ENCODE measurements at places on chromosomes 3 and 15.

DNA sequence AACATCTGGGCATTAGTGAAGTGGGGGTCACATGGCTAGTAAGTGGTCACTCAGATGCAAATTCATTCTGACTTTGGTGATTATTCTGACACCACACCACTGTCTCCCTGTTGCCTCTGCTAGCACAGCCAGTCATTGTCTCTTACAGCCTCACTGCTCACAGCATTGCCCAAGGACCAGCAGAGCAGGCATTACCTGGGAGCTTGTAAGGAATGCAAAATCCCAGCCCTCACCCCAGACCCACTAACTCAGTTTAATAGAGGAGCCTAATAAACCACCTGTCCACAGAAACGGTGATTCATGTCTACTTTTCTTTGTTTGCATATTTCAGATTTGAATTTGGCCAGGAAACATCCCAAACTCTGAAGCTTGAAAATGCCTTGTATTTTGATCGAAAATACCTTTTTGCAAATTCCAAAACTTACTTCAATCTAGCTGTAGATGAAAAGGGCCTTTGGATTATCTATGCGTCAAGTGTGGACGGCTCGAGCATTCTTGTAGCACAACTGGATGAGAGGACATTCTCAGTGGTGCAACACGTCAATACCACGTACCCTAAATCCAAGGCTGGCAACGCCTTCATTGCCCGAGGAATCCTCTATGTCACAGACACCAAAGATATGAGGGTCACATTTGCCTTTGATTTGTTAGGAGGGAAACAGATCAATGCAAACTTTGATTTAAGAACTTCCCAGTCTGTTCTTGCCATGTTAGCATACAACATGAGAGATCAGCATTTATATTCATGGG lies 62.7 kb downstream of the GLDN start:
- DNase-seq: peak; percentile 23
- H3K27me3 ChIP-seq: peaks cover 42% of the 10 kb centered on the region
- H3K4me3 ChIP-seq: no peak overlapping the region
- no peaks in the 10 kb centered on the region for H3K4me1 ChIP-seq
- H3K36me3 ChIP-seq: no peaks in the 10 kb centered on the region
- no peak overlapping the region for H3K27ac ChIP-seq

GRCh38 chr3:25133588-25133987 lies 294.5 kb upstream of the RARB start:
- H3K27me3 ChIP-seq: no peaks in the 10 kb centered on the region
- H3K36me3 ChIP-seq: no peaks in the 10 kb centered on the region
- H3K4me1 ChIP-seq: no peaks in the 10 kb centered on the region
- no peak for DNase-seq
- no peak overlapping the region for H3K27ac ChIP-seq
- no peak overlapping the region for H3K4me3 ChIP-seq

GRCh38 chr3:41073190-41073589 lies 126.1 kb upstream of the CTNNB1 start:
- no peak overlapping the region for H3K4me3 ChIP-seq
- H3K27me3 ChIP-seq: peaks cover 9% of the 10 kb centered on the region
- H3K4me1 ChIP-seq: no peaks in the 10 kb centered on the region
- no peaks in the 10 kb centered on the region for H3K36me3 ChIP-seq
- no peak overlapping the region for H3K27ac ChIP-seq
- no peak for DNase-seq

DNA sequence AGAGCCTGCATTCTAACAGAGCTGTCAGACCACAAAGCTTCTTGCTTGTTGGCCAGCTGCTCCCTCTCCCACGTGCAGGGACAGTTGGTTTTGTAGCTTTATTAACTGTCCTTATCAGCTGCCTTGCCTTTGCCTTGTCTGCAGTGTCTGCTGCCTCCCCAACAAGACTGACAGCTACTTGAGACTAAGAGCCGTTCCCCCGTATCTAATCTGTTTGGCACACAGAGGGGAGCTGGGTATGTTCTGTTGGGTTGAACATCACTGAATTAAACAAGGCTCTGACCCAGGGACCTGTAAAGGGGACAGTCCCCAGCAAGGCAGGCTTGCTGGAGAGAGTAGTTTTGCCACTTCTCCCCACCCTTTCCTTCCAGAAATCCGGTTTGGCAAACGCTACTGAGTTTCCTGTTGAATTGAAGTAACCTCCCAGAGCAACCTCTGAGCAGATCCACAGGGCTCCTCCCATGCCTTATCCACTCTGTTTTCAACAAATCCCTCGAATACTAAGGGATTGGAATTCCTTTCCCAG lies 116.1 kb downstream of the ANP32A start:
- H3K36me3 ChIP-seq: no peaks in the 10 kb centered on the region
- H3K27ac ChIP-seq: no peak overlapping the region
- DNase-seq: no peak
- H3K27me3 ChIP-seq: peaks cover 23% of the 10 kb centered on the region
- H3K4me1 ChIP-seq: no peaks in the 10 kb centered on the region

- no peak for DNase-seq
- peaks cover 15% of the 10 kb centered on the region for H3K36me3 ChIP-seq
- peaks cover 61% of the 10 kb centered on the region for H3K4me1 ChIP-seq
- H3K27ac ChIP-seq: peak overlapping the region; percentile 40
Observed at GRCh38 chr3:66467996-66468735, 32.7 kb downstream of the LRIG1 start.

DNA sequence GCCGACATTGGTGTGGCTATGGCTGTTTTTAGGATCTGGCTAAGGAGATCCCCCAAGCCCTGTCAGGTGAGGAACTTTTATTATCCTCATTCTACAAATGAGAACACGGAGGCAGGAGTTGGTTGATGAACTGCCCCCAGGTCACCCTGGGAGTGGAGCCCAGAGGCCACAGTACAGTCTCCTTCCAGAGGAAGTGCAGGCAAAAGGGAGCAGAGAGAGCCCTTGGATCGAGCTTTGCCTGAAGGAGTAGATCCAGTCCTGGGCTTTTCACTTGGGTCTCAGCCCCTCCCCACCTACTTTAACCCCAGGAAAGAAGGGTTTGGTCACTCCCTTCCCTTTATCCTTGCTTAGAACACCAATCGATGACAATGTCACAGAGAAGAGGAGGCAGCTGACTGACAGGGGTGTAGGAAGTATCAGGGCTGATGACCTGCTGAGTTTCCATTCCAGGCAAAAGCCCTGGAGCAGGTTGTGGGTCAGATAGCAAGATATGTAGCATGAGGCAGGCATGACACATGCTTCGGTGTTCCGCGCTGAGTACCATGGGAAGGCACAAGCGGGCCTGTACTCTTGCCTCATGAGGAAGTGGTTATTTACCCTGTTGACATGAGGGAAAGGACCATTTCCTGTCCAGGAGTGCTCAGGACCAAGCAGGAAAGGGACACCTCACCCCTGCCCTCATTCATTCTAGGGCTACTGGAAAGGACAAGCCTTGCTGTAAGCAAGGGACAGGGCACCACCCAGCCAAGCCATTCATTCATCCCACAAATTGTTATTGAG lies 5.8 kb upstream of the PLA2G4D start:
- H3K4me1 ChIP-seq: no peaks in the 10 kb centered on the region
- DNase-seq: no peak
- H3K27ac ChIP-seq: no peak overlapping the region
- peaks cover 9% of the 10 kb centered on the region for H3K27me3 ChIP-seq
- H3K4me3 ChIP-seq: no peak overlapping the region

DNA sequence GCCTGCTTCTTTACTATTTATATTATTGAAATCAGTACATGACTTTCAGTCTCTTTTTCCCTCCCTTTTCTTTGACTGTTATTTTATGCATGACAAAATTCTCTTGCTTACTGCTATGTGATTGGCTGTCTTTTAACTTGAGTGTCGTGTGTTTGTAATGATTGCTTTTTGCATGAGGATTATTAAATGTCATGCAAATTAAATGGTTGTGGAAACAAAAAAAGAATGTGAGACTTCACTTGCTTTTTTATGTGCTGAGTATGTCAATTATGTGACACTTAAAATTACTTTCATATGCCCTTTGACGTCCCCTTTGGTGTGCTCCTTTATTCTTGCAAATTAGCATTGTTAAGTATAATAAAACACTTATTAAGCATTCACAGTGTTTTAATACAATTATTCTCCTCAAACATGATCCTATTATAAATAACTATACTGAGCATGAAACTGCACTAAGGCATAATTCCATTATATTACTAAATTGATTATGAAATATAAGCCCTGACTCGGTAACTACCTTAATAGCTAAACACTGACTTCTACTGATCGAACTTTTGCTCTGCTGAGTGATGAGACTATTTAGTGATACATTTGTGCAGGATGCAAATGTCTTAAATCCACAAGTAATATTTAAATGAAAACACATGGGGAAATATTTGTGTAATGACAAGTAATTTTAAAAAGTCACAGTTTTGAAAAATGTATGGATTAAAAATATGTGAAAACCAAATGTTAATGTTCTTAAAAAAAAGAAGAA lies 401.7 kb downstream of the NLGN1 start:
- DNase-seq: no peak
- no peak overlapping the region for H3K27ac ChIP-seq
- no peak overlapping the region for H3K4me3 ChIP-seq
- no peaks in the 10 kb centered on the region for H3K27me3 ChIP-seq
- no peaks in the 10 kb centered on the region for H3K36me3 ChIP-seq

DNA sequence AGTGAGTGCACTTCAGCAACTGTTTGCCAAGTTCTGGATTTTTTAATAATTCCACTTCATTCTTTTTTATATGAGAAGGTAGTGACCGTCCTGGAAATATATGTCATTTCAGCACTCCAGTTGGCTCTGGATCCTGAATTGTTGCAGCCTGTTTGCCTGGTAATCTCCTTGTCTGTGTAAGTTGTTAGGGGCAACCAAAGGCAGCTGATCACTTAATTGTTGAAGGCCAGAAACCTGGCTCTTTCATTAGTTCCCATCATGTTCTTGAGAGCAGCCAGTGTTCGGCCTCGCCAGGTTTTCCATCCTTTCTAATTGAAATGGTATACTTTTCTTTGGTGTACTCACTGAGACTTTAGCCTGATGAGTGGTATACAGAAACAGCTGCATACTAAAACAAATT lies 168.6 kb downstream of the SOX2 start:
- no peaks in the 10 kb centered on the region for H3K4me1 ChIP-seq
- H3K4me3 ChIP-seq: no peak overlapping the region
- no peaks in the 10 kb centered on the region for H3K27me3 ChIP-seq

DNA sequence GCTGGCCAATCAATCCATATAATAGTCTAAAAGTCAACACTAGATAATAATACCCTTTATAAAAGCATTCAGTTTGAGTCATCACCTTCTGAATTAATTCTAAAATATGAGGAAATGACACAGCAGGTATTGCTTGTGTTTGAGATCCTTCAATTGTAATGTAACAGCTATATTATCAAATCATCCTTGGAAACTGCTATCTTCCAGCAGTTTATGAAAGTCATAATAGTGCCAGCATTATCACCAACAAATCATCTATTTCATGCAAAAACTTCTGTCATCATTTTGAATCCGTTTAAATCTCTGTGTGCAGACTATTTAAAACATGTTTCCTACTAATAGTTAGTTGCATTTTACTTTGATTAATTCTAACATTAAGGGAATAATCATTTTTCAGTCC lies 468.7 kb downstream of the CADM2 start:
- no peaks in the 10 kb centered on the region for H3K4me1 ChIP-seq
- no peaks in the 10 kb centered on the region for H3K36me3 ChIP-seq
- H3K4me3 ChIP-seq: no peak overlapping the region
- H3K27ac ChIP-seq: no peak overlapping the region
- DNase-seq: no peak

DNA sequence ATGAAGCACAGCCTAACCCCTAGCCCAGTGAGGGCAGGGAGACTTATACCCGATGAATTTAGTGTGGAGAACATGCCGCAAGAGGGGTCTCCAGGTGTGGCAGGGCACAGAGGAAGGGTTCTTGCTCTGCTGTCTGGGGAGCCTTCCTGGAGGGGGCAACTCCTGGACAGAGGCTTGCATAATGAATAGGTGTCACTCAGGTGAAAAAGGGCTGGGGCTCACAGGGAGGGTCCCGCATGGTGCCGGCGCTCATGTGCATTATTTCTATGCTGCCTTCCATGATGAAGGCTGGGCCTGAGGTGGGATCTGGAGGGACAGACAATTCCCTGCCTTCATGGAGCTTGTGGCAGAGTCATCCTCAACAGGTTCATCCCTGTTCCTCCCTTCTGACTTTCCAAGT lies 51.5 kb downstream of the ITGA11 start:
- DNase-seq: peak; percentile 22
- H3K4me1 ChIP-seq: peaks cover 13% of the 10 kb centered on the region
- no peaks in the 10 kb centered on the region for H3K36me3 ChIP-seq
- peaks cover 6% of the 10 kb centered on the region for H3K27me3 ChIP-seq
- H3K4me3 ChIP-seq: no peak overlapping the region
- H3K27ac ChIP-seq: no peak overlapping the region

DNA sequence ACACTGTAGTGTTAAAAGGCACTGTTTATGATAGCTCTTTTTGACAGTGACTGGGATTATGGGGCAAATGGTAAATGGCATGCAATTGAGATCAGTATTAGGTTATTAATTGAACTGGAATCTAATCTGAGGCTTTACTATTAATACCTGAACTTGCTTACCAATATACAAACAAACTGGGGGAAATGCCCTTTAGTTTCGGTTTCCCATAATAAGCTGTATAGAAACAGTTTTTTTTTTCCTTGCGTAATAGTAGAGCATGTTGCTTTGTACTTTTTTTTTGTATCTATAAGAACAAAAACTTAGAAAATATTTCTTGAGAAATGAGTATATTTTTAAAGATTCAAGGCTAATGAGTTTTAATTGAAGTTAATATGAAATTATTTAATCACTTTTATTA lies 95.0 kb downstream of the FNDC3B start:
- peak overlapping the region; percentile 47 for H3K4me3 ChIP-seq
- peaks cover 26% of the 10 kb centered on the region for H3K36me3 ChIP-seq
- H3K27ac ChIP-seq: peak overlapping the region; percentile 75
- H3K4me1 ChIP-seq: peaks cover 79% of the 10 kb centered on the region
- H3K27me3 ChIP-seq: no peaks in the 10 kb centered on the region

DNA sequence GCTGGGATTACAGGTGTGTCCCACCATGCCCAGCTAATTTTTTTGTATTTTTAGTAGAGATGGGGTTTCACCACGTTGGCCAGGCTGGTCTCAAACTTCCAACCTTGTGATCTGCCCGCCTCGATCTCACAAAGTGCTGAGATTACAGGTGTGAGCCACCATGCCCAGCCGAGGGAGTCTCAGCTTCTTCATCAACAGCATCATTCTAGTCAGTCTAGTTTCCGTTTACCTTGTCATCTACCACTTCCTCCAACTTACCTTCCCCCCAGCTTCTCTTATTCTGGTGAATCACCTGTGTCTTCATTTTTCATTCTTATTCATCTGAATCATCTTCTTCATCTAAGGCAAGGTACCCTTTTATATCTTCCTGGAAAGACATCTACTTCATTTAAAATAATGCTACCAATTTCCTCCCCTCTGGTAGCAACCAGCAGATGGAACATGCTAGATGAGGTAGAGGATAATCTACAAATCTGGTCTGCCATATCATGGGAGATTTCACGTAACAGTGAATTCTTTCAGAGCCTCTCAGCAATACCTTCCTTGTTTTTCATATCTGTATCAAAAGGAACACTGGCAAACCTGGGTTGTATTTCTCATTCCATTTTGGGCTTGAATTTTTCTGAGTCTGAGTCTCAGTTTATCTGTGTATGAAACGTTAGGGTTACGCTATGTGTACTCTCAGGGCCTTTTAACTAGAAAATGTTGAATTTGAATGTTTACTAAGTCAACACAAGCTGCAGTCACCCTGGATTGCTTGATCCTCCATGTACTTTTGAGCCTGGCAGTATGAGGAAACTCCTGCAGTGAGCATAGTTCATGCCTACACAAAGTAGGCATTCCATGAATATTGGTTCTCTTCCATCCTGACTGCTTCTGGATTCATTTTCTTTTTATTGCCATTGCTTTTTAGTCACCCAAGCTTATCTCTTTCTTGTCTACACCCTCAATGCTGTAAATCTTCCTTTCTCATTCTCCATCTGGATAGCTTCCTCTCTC lies 16.8 kb downstream of the LPP start:
- peaks cover 37% of the 10 kb centered on the region for H3K4me1 ChIP-seq
- H3K4me3 ChIP-seq: no peak overlapping the region
- peak overlapping the region; percentile 71 for H3K27ac ChIP-seq

Measured in activated CD8-positive, alpha-beta memory T cell treated with anti-CD3 and anti-CD28 coated beads, Interleukin-2, amount 10 ng/mL, durations not matched to agents 7 days and 5 days (primary cell).